IPS DF 19.7 (cell line): ENCODE measurements at places on chromosomes 12 and 14.

DNA sequence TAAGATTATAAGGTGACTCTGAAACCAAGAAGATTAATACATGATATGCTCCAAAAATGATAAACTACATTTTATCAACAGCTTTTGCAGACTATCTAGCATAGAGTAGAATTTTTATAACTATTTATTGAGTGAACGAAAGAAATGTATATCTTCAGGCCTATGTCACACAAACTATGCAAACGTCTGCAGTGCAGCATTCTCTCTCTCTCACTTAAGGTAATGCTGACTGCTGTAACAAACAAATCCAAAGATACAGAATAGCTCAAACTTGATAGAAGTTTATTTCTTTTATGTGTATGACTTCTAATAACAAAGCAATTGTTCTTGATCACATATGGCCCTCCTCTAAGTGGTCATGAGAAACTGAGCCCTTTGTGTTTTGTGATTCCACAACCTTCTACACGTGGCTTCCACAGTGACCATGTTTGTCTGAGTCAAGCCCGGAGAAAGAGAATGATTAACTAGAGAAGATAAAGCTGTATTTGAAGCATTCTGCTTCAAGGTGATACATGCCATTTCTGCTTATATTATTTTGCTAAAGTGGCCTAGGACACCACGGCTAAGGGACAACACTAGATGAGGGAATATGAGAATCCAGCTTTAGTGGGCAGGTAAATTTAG, 1352.7 kb upstream of the TMEM132C start:
- DNase-seq, result no peak

GRCh38 chr12:120361506-120362208, 7.3 kb downstream of the MSI1 start:
- DNase-seq, result peak; percentile 68

- no peak for DNase-seq
Observed at GRCh38 chr12:32743264-32743663, 12.4 kb downstream of the YARS2 start.

DNA sequence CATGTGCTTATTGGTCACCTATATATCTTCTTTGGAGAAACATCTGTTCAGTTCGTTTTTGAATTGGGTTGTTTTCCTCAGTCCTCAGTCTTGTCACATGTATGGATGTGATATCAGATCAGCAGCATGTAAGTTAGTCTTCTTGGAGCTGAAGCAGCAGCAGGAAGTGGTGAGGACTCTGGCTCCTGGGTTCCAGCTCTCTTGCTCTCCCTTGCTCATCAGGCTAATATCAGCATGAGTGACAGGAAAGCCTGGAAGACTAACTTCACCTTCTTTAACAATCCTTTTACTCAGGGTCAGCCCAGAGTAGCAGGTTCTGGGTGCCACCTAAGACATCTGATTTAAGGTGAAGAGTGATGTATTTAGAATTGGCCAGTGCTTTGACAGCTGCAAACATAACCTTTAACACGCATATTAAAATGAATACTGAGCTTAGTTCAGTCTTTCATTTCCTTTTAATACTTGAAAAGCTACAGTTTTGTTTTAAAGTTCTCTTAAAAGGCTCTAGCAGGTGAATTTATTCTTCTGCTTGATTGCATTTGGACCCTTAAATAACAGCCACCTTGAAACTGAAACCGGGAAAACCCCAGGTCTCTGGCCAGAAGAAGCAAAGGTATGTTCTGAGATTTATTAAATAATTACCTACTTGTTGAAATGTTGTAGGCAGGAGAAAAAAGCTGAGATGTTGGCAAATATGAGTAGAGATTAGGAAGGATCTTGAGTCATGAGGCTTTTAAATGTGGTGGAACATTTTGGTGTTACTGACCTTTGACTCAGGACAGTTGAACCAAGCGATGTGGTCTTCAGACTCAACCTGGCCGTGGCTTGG, 54.3 kb downstream of the DRAM1 start:
- no peak for DNase-seq

- DNase-seq, result no peak
Observed at GRCh38 chr14:68711561-68712309, 81.1 kb downstream of the ZFP36L1 start.

- DNase-seq, result no peak
Observed at GRCh38 chr14:56813143-56813551, 2.9 kb upstream of the OTX2 start.
